ENCODE measurements at places on chromosomes 7 and 10. TPM values are rescaled to one million over a fixed set of nuclear protein-coding genes. Genes with fewer than 3 reads are reported as not detected.

Gene TMEM176B
- total RNA-seq, result not detected

- H3K4me1 ChIP-seq, result no peaks in the 10 kb centered on the region
- H3K36me3 ChIP-seq, result no peaks in the 10 kb centered on the region
- H3K27ac ChIP-seq, result no peak overlapping the region
- H3K4me3 ChIP-seq, result no peak overlapping the region
- no peak for DNase-seq
These were observed 873.0 kb downstream of the SORCS3 start for GRCh38 chr10:105514106-105514505.

DNA sequence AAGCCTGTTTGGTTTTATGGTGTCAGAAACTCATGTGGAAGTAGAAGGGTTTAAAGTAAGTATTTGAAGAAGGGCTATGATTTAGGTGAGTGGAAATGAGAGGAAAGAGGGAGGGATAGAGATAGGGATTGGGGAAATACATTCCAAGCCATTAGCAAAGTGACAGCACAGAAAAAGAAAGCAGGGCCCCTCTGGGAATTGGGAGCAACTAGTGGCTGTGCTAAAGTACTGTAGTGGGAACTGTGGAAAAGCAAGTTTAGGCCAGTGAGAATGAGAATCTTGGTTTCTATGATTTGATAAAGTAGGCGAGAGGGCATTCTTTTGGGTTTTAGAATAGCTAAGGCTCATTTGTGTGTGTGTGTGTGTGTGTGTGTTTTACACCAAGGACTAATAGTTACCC lies 5.0 kb downstream of the PRKG1 start:
- no peak for DNase-seq
- no peak overlapping the region for H3K27ac ChIP-seq
- peaks cover 21% of the 10 kb centered on the region for H3K27me3 ChIP-seq
- no peaks in the 10 kb centered on the region for H3K36me3 ChIP-seq
- H3K4me3 ChIP-seq, result no peak overlapping the region

Gene SFTPD
- not detected for total RNA-seq

Gene OR6B1
- not detected for total RNA-seq

DNA sequence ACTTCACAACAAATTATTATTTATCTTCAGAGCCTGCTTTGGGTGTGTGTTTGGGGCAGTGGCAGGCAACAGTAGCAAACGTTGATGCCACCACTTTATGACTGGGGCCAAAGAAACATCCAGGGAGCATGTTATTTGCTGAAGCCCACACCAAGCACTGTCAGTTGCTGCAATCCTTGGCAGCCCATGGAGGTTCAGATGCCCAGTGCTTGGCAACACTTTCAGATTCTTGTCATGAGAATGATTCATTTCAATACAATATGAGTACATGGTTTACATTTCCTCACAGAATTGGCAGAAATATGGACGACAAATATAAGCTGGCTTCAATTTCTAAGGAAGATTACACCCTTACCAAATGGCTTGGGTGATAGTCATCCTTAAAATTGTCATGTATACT lies 46.5 kb upstream of the GLI3 start:
- no peaks in the 10 kb centered on the region for H3K4me1 ChIP-seq
- H3K36me3 ChIP-seq, result no peaks in the 10 kb centered on the region
- H3K27me3 ChIP-seq, result peaks cover 3% of the 10 kb centered on the region

- H3K4me1 ChIP-seq, result peaks cover 15% of the 10 kb centered on the region
- no peak for DNase-seq
- no peak overlapping the region for H3K27ac ChIP-seq
- no peak overlapping the region for H3K4me3 ChIP-seq
These were observed 1.5 kb downstream of the CALHM1 start for GRCh38 chr10:103457176-103457712.

DNA sequence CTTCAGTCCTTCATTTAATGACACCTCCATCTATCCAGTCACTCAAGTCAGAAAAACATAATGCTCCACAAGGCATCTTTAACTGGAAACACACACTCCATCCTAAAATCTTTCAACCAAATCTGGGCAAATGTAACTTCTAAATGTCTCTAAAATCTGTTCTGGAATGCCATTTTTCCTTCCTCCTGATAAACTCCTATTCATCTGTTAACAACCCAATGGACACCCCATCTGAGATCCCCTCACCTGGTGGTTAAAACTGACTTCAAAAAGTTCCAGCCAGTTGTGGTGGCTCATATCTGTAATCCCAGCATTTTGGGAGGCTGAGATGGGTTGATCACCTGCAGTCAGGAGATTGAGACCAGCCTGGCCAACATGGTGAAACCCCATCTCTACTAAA lies 78.7 kb downstream of the ARHGAP21 start:
- peaks cover 3% of the 10 kb centered on the region for H3K4me1 ChIP-seq
- no peak overlapping the region for H3K4me3 ChIP-seq
- no peak for DNase-seq
- no peak overlapping the region for H3K27ac ChIP-seq

DNA sequence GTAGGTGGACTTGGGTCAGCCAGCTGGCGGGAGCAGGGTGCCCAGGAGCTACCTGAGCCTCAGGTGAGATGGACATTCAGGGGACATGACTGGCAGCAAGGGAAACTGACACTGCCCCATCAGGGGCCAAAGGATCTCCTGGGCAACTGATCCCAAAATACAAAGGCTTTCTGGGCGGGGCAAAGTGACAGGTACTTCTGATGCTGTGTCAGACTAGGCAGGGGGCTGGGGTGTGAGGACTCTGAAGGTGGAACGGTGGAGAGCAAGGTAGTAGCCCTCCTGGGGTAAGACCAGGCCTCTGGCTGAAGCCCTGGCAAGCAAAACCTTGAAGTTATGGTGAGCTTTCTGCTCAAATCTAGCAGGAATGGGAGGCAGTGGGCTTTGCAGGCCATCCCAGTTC lies 4.4 kb downstream of the OPN4 start:
- H3K4me3 ChIP-seq, result no peak overlapping the region
- no peaks in the 10 kb centered on the region for H3K36me3 ChIP-seq
- no peak for DNase-seq
- H3K27ac ChIP-seq, result no peak overlapping the region
- H3K27me3 ChIP-seq, result no peaks in the 10 kb centered on the region

GRCh38 chr10:74932648-74933047 lies 106.2 kb downstream of the KAT6B start:
- DNase-seq, result no peak
- no peaks in the 10 kb centered on the region for H3K27me3 ChIP-seq
- no peak overlapping the region for H3K27ac ChIP-seq
- H3K36me3 ChIP-seq, result peaks cover 4% of the 10 kb centered on the region
- no peak overlapping the region for H3K4me3 ChIP-seq

Gene SNX10
- total RNA-seq, result 47.8 TPM

Gene USP54
- 4.6 TPM for total RNA-seq

Gene TUBB8
- total RNA-seq, result not detected

Gene WNT8B
- total RNA-seq, result 0.47 TPM

Gene KCNIP2
- 3.1 TPM for total RNA-seq

DNA sequence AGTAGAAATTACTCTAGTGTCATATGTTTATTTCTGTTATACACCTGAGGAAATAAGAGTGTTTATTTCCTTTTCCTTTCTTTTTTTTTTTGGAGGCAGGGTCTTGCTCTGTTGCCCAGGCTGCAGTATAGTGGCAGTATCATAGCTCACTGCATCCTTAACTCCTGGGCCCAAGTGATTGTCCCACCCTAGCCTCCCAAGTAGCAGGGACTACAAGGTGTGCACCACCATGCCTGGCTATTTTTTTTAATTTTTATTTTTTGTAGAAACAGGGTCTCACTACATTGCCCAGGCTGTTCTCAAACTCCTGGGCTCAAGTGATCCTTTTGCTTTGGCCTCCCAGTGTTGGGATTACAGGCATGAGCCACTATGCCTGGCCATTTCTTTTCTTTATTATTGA lies 37.8 kb downstream of the TBC1D12 start:
- no peaks in the 10 kb centered on the region for H3K36me3 ChIP-seq
- H3K4me1 ChIP-seq, result no peaks in the 10 kb centered on the region
- no peak for DNase-seq
- no peak overlapping the region for H3K27ac ChIP-seq
- H3K27me3 ChIP-seq, result peaks cover 9% of the 10 kb centered on the region

- no peaks in the 10 kb centered on the region for H3K27me3 ChIP-seq
- no peaks in the 10 kb centered on the region for H3K36me3 ChIP-seq
- no peaks in the 10 kb centered on the region for H3K4me1 ChIP-seq
- H3K27ac ChIP-seq, result no peak overlapping the region
These were observed 525.2 kb downstream of the LRMDA start for GRCh38 chr10:75956624-75957023.

Gene HABP2
- not detected for total RNA-seq

Gene SEMA3D
- not detected for total RNA-seq

DNA sequence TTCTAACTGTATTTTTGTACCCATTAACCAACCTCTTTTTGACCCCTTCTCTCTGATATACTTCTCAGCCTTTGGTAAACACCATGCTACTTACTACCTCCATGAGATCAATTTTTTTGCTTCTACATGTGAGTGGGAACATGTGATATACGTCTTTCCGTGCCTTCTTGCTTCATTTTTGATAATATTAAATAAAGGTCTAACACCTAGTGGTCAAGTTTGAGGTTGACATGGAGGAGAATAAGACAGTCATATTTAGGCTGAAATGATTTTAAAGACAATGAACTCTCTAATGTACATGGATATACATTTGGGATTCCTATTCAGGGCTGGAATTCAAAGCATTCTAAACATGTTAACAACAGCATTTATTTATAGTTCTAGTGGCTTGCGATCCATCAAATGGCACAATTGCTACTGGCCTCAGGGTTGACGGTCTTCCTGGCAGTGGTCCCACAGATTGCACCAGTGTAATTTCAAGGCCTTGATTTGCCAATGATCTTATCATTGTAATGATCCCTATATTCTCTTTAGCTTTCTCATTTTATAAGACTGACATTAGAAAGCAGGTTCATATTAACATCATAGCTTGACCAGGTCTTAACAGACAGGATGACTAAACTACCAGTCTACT lies 315.9 kb upstream of the ETV1 start:
- no peak for DNase-seq
- no peak overlapping the region for H3K4me3 ChIP-seq
- no peaks in the 10 kb centered on the region for H3K36me3 ChIP-seq

DNA sequence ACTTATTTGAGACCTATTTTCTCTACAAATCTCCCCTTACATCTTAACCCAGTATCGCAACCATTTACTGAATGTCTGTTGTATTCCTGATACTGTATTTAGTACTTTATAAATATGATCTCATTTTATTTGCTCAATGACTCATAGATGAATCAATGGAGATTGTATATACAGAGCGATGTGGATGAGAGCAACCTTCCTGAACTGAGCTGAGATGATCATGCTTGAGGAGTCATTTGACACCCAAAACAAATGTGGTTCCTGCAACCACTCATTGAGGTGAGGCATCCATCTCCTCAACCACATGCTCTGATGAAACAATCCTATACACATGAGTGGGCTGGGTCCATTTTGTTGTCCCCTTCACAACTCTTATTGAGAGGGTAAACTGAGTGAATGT lies 250.0 kb downstream of the CDC14C start:
- no peak for DNase-seq
- H3K27ac ChIP-seq, result no peak overlapping the region
- H3K36me3 ChIP-seq, result no peaks in the 10 kb centered on the region

Gene PKD1L1
- total RNA-seq, result 0.20 TPM

Gene FEZF1
- total RNA-seq, result not detected

Gene MMD2
- total RNA-seq, result not detected

GRCh38 chr10:53977267-53977666 lies 823.8 kb downstream of the PCDH15 start:
- no peaks in the 10 kb centered on the region for H3K4me1 ChIP-seq
- no peak for DNase-seq
- no peaks in the 10 kb centered on the region for H3K27me3 ChIP-seq
